ENCODE measurements at places on chromosomes 16 and 17. TPM values are rescaled to one million over a fixed set of nuclear protein-coding genes. Genes with fewer than 3 reads are reported as not detected.

- DNase-seq: no peak
- no peaks in the 10 kb centered on the region for H3K36me3 ChIP-seq
- H3K27ac ChIP-seq: no peak overlapping the region
- no peaks in the 10 kb centered on the region for H3K27me3 ChIP-seq
Observed at GRCh38 chr17:13531721-13532120, 70.0 kb downstream of the HS3ST3A1 start.

DNA sequence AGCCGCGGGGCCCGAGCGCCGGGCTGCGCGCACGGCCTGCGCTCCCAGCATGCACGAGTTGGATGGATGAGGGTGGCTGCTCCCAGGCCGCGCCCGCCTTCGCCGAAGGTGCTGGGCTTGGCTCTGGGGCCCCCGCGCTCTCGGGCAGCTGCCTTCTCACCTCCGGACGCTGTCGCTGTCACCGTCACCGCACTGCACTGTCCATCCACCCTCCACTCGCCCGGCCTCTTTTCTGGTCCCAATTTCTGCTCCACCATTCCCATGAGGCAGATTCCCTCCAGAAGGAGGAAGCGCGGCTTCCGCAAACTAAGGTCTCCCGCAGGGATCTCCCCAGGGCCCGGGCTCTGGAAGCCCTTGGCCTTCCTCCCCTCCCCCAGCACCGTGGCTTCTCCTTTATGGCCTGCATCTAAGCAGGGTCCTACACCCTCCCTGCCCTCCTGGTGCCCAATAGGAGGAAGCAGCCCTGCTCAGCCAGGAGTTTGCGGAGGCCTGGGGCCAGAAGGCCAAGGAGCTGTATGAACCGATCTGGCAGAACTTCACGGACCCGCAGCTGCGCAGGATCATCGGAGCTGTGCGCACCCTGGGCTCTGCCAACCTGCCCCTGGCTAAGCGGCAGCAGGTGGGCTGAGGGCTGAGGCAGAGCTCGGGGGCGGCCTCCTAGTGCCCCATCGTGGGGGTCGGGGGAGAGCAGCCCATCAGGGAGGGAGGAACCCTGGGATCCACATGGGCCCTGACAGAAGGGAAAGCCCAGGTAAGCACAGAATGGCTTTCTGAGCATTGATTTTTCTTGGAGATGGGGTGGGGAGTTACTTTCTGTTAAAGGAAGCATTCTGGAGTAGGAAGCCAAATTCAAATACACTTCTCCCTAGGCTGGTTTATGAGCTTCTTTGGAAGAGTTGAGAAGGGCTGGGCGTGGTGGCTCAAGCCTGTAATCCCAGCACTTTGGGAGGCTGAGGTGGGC, 899 bp downstream of the ACE start:
- H3K27me3 ChIP-seq: no peaks in the 10 kb centered on the region
- peak overlapping the region; percentile 69 for H3K27ac ChIP-seq
- peaks cover 53% of the 10 kb centered on the region for H3K4me1 ChIP-seq
- H3K4me3 ChIP-seq: no peak overlapping the region
- DNase-seq: no peak
- H3K36me3 ChIP-seq: no peaks in the 10 kb centered on the region

CLEC10A gene
- 0.33 TPM for total RNA-seq

GRCh38 chr17:31561469-31562375, 170.2 kb downstream of the RAB11FIP4 start:
- H3K4me1 ChIP-seq: peaks cover 68% of the 10 kb centered on the region
- no peak overlapping the region for H3K4me3 ChIP-seq
- H3K36me3 ChIP-seq: no peaks in the 10 kb centered on the region
- no peaks in the 10 kb centered on the region for H3K27me3 ChIP-seq

GRCh38 chr16:10578474-10579316, 1.7 kb downstream of the EMP2 start:
- H3K27ac ChIP-seq: peak overlapping the region; percentile 2
- H3K4me3 ChIP-seq: no peak overlapping the region
- peaks cover 40% of the 10 kb centered on the region for H3K4me1 ChIP-seq
- H3K27me3 ChIP-seq: no peaks in the 10 kb centered on the region
- no peaks in the 10 kb centered on the region for H3K36me3 ChIP-seq

LRRC37A2 gene
- total RNA-seq: 12.7 TPM

HNF1B gene
- 37.6 TPM for total RNA-seq

Data from body of pancreas (tissue), 4 donors.